ENCODE measurements at places on chromosomes 2 and 18.

DNA sequence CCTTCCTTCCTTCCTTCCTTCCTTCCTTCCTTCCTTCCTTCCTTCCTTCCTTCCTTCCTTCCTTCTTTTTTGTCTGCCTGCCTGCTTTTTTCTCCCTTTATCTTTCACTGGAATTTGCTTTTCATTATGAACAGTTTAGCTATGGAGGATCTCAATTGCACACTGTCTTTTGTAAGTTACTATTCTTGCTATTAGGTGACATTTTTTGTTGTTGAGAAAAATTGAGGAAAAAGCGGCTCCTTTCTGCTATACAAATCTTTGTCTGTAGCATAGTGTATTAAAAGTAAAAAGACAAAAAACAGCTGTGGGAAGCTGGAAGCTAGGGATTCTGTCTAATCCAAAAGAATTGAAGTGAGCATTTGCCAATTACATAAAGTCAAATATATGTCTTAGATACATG, 448.7 kb downstream of the DCDC2C start:
- DNase-seq: no peak

DNA sequence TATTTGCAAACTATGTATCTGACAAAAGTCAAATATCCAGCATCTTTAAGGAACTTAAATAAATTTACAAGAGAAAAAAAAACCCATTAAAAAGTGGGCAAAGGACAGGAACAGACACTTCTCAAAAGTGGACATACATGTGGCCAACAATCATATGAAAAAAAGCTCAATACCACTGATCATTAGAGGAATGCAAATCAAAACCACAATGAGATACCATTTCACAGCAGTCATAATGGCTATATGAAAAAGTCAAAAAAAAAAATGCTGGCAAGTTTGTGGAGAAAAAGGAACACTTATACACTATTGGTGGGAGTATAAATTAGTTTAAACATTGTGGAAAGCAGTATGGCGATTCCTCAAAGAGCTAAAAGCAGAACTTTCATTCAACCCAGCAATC, 130.3 kb upstream of the LHCGR start:
- no peak for DNase-seq

DNA sequence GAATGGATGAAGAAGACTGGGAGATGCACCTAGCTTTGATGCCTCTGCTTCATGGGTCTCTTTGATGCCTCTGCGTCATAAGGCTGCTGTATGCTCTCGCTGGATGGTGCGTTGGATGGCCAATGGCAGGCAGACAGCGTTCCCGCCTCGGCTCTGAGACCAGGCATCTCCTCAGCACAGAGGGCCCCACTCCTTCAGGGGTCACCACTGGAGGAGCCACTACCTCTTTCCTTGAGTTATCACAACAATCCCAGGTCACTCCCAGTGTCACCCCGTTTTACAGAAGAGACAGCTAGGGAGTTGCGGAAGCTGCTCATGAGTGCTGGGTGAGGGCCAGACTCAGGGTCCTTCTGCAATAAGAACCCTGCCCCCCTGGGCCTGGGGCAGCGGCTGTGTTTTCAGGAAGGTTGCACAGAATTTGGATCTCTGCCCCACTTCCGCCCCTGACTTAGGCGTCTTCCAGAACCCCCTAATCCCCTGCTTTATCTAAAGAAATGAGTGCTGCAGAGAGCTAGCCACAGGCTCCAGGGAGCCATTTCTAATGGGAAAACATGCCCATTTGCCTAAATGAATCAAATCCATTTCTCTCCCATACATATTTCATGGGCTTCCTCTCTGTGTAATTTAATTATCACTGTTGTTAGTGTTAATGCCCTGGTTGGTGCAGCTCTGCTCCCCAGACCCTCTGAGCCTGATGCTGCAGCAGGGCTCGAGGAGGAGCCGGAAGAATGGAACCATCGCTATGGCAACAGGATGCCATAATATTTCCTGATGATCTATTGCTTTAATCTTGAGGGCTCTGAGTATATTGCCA, 131.8 kb upstream of the HS6ST1 start:
- DNase-seq: no peak

DNA sequence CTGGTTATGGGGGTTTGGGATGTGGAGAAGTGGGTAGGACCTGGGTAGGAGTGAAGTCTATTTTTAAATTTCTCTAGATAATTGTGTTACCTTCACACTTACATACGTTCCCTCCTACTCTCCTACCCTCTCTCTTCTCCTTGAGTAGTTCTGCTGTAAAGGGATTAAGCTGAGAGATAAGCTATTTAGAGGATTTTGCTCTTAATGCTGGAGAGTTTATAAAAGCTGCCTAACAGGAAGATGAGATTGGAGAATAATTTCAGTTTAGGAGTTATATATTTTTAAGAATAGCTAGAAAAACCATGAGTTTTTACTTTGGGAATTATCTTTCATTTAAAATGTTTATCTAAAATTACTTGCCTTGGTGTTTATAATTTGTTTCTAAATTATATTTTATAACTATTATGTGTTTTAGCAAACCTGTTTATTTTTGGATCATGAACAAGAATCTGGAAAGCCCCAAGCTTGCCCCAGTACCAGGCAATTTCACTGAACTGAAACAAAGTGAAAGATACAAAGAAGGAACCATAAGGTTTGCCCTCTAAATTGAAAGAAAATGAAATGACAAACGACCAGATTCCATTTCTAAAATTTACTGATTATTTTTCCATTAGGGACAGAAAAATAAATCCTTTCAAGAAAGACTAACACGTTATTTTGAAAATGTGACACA, 101.5 kb downstream of the ZNF532 start:
- no peak for DNase-seq

- no peak for DNase-seq
Measured at GRCh38 chr18:5159080-5159479, 38.0 kb downstream of the AKAIN1 start.

DNA sequence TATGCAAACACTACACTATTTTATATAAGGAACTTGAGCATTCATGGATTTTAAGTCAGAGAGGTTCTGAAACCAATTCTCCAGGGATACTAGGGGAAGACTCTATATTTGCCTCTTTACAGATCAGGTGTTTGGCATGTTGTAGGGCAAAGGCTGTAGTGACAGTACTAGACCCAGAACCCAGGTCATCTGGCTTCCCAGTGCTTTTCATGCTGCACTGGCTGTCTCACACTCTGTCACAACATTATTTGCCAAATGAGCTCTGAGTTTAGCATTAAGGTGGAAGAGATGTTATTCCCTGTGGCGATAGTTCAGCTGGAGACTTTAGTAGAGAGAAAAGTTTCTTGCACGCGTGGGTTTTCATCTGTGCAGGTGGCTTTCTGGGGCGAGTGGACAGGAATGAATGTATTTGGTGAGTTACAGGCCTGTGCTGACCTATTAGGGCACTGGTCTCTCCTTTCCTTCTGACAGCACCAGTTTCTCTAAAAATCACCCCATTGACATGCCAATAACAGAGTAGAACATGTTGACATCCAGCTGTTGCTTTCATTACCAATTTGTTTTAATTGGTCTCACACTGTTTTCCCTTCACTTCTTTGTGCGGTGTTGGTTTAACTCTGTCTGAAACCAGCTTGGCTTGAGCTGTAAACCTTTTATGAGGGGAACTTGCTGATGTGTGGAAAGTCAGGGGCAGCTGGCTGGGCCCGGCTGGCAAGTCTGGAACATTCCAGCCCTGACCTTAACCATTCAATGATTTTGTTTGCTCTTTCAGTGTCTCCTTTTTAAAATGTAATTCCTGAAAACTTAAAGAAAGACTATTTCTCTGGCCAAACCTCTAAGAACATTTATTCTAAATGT, 643.0 kb upstream of the FAM98A start:
- no peak for DNase-seq

All from SHP77 treated with DMSO at 0.1 percent for 48 hours (cell line).